ENCODE measurements at places on chromosomes 5 and 9. TPM values are rescaled to one million over a fixed set of nuclear protein-coding genes. Genes with fewer than 3 reads are reported as not detected.

DNA sequence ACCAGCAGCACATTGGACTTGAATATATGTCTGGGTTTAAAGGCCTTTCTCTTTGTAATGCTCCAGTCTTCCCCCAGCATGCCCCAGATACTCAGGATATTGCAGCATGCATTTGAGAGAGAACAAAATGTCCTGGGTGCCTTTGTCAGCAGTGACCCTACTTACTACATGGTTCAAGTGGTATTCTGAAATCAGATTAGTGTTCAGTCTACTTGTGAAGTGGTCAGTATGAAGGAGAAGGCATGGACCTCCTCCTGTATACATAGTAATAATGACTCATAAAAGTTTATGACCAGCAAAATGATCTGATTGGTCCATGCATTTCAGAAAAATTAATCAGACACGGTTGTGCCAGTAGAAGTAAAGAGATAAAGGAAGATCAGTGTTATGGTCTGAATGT lies 25.4 kb downstream of the GPR21 start:
- no peak for DNase-seq

GRCh38 chr5:88669371-88670050 lies 213.5 kb downstream of the MEF2C start:
- DNase-seq = no peak

- DNase-seq = no peak
Measured at GRCh38 chr5:50751064-50751657, 84.7 kb downstream of the PARP8 start.

DNA sequence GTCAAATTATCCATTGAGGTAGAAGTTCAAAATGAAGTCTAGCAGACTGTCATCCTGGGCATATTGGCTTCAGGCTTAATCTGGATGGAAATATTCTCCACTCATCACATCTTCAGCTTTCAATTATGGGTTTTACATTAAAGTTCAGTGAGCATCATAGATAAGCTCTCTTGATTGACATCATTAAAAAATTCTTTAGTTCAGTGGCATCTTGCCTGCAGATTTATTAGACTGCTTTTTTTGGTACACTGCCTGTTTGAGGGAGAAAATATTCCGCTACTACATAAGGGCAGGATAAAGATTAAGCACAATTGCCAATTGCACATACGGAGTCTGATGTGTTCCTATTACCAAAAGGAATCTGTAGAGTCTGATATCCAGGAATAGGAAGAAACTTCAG lies 2353.8 kb downstream of the MAT2B start:
- no peak for DNase-seq

- no peak for DNase-seq
Measured at GRCh38 chr5:91255396-91256141, 127.5 kb downstream of the ARRDC3 start.

DNA sequence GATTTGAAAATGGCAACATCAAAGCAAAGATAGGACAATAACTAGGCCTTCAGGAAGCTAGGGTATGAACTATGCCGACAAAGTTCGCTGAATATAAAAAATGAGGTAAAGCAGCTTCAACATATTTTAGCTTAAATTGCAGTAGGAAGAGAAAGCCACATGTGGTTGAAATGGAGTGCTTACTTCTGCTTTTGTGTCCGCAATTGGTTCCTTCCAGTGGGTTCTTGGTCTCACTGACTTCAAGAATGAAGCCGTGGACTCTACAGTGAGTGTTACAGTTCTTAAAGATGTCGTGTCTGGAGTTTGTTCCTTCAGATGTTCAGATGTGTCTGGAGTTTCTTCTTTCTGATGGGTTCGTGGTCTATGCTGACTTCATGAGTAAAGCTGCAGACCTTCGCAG lies 95.2 kb downstream of the APTX start:
- DNase-seq = no peak

DNA sequence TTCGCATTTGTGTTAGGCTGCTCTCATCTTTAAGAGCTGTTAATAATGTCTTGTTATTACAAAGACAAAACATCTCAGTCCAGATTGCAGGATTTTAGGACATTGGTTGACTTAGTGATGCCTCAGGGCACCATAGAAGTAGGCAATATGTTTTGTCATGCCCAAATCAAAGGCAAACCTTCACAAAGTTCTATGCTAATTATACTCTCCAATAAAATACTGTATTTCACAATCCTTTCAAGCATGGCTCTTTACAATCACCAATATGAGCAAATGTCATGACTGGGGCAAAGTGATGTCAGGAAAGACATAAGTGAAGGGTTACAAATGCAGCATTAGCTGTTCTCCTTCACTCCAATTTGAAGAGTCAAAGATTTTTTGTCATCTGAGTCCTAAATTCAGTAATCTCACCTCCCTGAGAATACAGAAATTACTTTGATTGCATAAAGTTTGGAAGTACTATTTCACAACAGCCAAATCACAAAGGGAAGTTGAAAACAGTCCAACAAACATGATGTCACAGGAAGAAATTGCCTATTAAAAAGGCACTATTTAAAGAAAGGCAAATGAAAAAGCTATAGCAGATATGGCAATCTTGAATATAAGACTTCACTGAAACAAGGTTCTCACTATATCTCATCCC lies 303.2 kb downstream of the PRR16 start:
- no peak for DNase-seq

- no peak for DNase-seq
Measured at GRCh38 chr9:14056316-14056861, 257.6 kb downstream of the NFIB start.

GRCh38 chr5:39432696-39433530 lies 8.1 kb upstream of the DAB2 start:
- no peak for DNase-seq

The SLC35D2 gene
- 8.0 TPM for total RNA-seq

The MARCOL gene
- total RNA-seq = not detected

The GLIPR2 gene
- total RNA-seq = 28.6 TPM

The ORM2 gene
- 0.79 TPM for total RNA-seq

The FGF1 gene
- 2.4 TPM for total RNA-seq

Data from skin of body (tissue), 3 donors.